ENCODE measurements at places on chromosomes 5 and 9.
A peak's percentile ranks its signal among the peaks of the same experiment; 100 is the strongest.

- DNase-seq = no peak
These were observed 46.5 kb upstream of the GDNF start for GRCh38 chr5:37886242-37886905.

DNA sequence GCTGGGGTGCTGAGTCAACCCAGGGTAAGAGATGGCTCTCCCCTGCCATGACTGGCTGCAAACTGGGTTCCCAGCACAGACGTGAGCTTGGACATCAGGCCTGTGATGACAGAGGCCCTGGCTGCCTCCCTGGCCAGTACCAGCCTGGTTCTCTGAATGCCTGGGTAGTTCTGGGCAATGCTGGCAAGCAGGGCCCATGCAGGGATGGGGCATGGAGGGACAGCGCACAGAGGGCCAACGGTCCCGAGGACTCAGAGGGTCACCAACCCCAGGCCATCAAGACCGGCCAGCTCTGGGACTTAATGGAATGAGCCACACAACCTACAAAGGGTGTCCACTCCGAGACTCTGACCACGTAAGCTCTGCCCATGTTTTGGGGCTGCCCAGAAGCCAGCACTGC is 241.4 kb downstream of the FSTL4 start:
- DNase-seq = peak; percentile 14

DNA sequence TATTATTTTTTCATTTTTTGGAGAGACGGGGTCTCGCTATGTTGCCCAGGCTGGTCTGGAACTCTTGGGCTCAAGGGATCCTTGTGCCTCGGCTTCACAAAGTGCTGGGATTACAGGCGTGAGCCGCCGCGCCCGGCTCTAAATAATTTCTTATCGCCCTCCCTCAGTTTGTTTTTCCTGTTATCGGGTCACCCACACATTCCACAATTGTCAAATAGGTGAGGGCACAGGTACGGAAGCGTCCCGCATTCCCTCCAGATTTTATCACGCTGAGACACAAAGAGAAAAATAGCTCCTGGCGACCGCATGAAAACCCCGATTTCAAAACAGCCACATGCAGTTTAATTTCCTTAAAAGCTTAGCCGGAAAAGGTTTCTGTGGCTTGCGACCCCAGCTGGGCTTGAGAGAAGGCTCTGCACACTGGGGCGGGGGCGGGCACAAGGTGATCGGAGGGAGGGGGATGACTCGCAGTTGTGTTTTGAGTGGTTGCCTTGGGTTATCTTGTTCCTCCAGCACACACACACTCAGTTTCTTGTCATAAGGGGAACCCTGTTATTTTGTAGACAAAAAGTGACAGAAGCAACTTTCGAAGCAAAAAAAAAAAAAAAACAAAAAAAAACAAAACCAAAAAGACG is 717 bp upstream of the IQGAP2 start:
- DNase-seq = peak; percentile 75

GRCh38 chr5:152546493-152546892 is 141.4 kb upstream of the NMUR2 start:
- DNase-seq = no peak

GRCh38 chr9:113863345-113863744 is 12.8 kb upstream of the ZNF618 start:
- no peak for DNase-seq

GRCh38 chr5:9831823-9832222 is 201.7 kb upstream of the TAS2R1 start:
- no peak for DNase-seq

Data from liver (tissue), 10 donors.